SK-N-DZ (cell line): ENCODE measurements at places on chromosomes 11 and 22.
A peak's percentile ranks its signal among the peaks of the same experiment; 100 is the strongest.

- no peak for DNase-seq
Observed at GRCh38 chr11:116467823-116468222, 305.0 kb downstream of the BUD13 start.

GRCh38 chr22:47626428-47627390 is 864.3 kb downstream of the TBC1D22A start:
- no peak for DNase-seq

- no peak for DNase-seq
Observed at GRCh38 chr11:35815556-35816315, 128.1 kb upstream of the LDLRAD3 start.

DNA sequence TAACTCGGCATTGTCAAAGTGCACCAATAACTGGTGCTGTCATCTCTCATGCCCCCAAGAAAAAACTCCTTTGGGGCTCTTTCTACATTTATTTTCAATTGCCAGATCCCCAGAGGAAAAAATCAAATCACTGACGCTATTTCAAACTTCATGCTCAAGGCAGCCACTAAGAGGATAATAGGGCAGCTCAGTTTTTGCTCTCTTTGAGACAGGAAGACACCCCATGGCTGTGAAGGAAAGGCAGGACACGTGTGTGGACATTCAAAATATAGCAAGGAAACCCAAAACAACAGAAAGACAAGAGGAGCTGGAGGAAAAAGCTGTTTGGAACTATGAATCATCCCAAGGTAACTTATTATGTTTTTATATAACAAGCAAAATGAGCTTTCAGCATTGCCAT is 83.7 kb downstream of the SERGEF start:
- DNase-seq, result no peak

- DNase-seq, result no peak
Observed at GRCh38 chr11:64447831-64448598, 89.1 kb downstream of the RPS6KA4 start.

- DNase-seq, result no peak
Observed at GRCh38 chr22:29187831-29188230, 17.9 kb upstream of the EMID1 start.

GRCh38 chr11:3712274-3712673 is 41.1 kb upstream of the CHRNA10 start:
- no peak for DNase-seq

DNA sequence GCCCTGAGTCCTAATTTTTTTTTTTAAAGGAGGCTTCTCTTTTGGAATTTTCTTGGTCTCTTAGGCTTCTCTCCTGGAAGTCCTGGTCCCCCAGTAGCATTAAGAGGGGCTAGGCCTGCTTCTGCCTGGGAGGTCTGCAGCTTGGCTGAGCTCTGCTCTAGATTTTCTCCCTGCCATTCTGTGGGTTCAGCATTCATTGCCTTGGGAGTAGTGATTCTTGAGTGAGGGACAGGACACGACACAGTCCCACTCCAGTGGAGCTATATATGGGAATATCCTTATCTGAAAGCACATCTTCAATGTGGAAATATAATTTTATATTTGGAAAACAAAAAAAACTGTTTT is 3.7 kb downstream of the IGSF22 start:
- DNase-seq, result no peak

DNA sequence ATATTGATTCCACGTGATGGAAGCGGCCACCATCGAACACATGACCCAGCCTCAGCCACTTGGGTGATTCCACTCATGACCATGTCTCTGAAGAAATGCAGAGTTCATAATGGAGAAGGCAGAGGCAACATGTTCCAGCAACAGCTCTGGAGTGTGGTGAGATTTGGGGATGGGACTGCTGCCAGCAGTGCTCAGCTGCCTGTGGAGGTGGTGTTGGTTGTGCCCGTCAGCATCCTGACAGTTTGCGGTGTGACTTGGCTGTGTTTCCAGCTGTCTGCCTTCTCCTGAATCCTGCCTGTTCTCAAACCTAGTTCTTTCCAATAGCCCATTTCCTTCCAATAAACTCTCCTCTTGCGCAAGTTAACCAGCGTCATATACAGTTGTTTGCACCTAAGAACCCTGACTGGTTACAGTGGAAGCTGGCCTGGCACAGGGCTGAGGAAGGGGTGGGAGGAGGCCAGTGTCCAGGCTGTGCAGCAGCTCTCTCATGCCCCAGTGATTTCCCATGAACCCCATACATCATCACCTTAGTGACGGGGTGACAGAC is 22.0 kb upstream of the OR8B8 start:
- no peak for DNase-seq

DNA sequence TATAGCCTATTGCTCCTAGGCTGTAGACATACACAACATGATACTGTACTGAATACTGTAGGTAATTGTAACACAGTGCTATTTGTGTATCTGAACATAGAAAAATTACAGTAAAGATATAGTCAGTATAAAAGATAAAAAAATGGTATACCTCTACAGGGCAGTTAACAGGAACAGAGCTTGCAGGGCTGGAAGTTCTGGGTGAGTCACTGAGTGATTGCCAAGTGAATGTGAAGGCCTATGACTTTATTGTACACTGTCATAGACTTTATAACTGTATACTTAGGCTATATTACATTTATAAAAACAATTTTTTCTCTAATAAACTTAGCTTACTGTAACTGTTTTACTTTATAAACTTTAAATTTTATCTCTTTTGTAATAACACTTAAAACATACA is 332.4 kb upstream of the ARHGAP42 start:
- DNase-seq, result no peak

DNA sequence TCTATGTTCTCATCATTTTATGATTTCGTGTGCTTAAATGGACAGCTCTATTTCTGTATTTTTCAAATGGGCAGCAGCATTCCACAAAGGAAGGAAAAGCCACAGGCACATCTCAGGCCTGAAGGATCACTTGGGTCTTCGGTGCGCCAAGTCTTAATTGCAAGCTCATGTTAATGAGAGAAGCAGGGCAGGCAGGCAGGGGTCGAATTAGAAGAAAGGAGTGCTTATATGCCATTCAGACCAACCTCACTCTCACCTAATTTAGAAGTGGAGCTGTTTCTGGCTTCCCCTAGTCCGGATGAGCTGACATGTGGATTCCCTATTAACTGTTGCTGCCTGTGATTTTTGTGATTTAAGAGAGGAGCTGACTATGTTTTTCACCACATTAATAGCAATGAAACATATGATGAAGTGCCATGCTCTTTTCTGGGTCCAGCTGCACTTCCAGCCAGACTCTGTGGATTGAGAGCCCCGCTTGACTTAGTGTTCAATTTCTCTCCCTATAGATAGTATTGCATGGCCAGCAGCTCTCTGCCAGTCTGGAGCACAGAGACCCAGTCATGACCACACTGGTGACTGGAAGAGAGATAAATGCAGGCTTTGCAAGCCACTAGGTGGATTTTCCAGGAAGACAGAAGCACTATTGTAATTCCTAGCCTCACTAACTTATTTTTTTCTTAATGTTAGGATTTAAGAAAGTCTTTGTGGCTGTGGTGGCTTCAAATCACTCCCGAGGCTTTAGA is 373.9 kb upstream of the FAT3 start:
- no peak for DNase-seq

- peak; percentile 85 for DNase-seq
Observed at GRCh38 chr22:40818747-40819598, at the start of gene SLC25A17. Gene SLC25A17 (minus strand): TSS chr22:40819346. CDS start chr22:40819248, 98 bp downstream.

DNA sequence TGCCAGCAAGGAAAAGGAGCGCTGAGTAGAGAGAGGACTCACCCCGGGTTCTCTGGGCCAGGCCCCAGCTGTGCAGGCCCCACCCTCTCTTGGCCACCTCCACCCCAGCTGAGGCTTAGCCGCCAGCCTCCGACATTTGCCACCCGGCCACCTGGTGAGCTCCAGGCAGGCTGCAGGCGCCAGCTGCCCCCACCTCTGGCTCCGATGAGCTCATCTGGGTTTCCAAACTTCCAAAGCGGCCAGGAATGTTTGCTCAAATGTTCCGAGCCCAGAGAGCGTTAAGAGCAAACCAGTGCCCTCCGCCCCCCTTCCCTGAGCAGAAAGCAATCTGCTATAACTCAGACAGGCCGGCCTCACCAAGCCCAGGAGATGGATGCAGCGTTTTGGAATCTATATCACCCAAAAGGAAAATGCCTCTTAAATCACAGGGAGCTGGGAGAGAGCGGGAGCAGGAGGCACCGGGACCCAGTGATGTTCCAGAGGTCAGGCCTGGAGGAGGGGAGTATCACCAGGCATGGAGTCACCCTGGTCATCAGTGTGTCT is 9.1 kb upstream of the MN1 start:
- no peak for DNase-seq

- no peak for DNase-seq
Observed at GRCh38 chr11:122780296-122780949, 57.9 kb upstream of the CRTAM start.

GRCh38 chr22:37676736-37677492 is 1.5 kb downstream of the LGALS1 start:
- peak; percentile 80 for DNase-seq

DNA sequence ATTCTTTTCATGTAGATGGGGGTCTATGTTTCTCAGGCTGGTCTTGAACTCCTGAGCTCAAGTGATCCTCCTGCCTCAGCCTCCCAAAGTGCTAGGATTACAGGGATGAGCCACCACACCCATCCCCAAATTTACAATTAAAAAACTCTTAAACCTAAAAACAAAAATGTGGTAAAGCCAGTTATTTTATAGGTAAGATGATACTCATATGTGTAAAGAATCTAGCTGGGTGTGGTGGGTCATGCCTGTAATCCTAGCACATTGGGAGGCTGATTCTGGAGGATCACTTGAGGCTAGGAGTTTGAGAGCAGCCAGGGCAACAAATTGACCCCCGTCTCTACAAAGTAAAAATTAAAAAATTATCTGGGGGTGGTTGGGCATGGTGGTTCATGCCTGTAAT is 4.0 kb upstream of the RBM14 start:
- no peak for DNase-seq

DNA sequence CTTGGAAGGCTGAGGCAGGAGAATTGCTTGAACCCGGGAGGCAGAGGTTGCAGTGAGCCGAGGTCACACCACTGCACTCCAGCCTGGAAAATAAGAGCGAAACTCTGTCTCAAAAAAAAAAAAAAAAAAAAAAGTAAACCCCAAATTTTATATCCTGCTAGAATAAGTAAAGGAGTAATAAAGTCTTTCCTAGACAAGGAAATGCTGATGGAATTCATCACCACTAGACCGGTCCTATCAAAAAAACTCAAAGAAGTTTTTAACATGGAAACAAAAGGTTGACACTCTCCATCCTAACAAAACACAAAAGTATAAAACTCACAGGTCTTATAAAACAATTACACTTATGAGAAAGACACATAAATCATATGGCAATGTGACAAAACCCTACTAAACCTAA is 213.9 kb downstream of the SBF2 start:
- no peak for DNase-seq

GRCh38 chr11:134905517-134905916 is 493.5 kb upstream of the B3GAT1 start:
- no peak for DNase-seq

GRCh38 chr11:96299155-96299888 is 43.7 kb downstream of the MAML2 start:
- DNase-seq, result no peak

- DNase-seq, result peak; percentile 85
Observed at GRCh38 chr11:95066716-95067038, at the start of gene SRSF8. Gene SRSF8 (plus strand): TSS chr11:95066919. CDS start chr11:95067227, 308 bp downstream.

DNA sequence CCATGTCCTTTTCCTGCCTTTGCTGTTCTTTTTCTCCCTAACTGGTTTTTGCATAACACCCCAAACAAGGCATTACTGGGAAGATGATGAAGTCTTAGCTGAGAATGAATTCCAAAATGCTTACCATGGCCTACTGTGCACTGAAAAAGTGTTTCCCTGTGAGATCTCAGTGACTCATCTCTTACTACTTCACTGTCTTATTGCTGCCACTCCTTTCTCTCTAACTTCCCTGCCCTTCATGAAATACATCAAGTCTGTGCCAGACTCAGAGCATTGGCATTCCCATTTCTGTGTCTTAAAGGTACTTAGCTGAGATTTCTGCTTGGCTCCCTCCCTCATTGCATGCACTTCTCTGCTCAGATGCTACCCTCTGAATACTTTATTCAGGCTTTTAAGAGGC is 49.1 kb upstream of the MUC15 start:
- no peak for DNase-seq

DNA sequence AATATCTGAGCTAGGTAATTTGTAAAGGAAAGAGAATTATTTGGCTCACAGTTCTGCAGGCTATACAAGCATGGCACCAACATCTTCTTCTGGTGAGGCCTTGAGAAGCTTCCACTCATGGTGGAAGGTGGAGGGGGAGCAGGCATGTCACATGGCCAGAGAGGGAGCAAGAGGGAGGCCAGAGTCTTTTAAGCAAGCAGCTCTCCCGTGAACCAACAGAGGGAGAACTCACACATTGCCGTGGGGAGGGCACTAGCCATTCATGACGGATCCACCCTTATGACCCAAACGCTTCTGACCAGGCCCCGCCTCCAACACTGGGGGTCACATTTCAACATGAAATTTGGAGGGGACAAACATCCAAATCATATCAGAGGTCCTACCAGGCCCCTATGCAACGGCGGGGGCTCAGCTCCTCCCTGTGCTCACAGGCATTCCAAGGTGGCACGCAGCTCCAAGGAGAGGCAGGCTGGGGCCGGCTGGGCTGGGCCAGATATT is 4.6 kb downstream of the C11orf96 start:
- DNase-seq, result peak; percentile 75

GRCh38 chr11:63761188-63761587 is 7.4 kb downstream of the ZFTA start:
- DNase-seq, result no peak

- no peak for DNase-seq
Observed at GRCh38 chr11:10285148-10285802, 8.7 kb downstream of the SBF2 start.

- no peak for DNase-seq
Observed at GRCh38 chr11:71326328-71326940, 74.1 kb upstream of the SHANK2 start.

DNA sequence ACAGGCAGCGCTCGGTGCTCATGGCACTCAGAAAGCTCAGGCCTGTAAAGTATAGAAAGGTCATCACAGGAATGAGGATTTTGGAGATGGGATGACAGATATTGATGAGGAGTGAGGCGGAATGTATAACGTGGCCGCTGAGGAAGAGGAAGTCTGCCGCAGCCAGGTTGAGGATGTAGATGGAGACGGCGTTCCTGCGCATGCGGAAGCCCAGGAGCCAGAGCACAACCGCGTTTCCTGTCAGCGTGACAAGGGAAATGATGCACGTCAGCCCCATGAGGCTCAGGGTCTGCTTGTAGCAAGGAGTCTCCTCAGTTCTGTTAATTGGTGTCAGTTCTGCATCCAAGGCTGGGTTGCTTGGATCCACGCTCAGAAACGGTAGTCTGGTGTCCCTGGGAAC is 33.1 kb upstream of the MRGPRX1 start:
- DNase-seq, result peak; percentile 27

- DNase-seq, result no peak
Observed at GRCh38 chr11:115338476-115338875, 165.7 kb downstream of the CADM1 start.

- no peak for DNase-seq
Observed at GRCh38 chr11:404551-405264, 10.1 kb downstream of the SIGIRR start.

- peak; percentile 52 for DNase-seq
Observed at GRCh38 chr11:911031-911889, 650 bp upstream of the CHID1 start.

GRCh38 chr22:43392385-43392989 is 19.3 kb upstream of the MPPED1 start:
- no peak for DNase-seq
